ENCODE measurements at places on chromosomes 7 and 10. TPM values are rescaled to one million over a fixed set of nuclear protein-coding genes. Genes with fewer than 3 reads are reported as not detected.

AQP1 gene
- polyA plus RNA-seq: not detected

ADGRA1 gene
- not detected for polyA plus RNA-seq

CYTH3 gene
- polyA plus RNA-seq: 2.8 TPM

SAMD9 gene
- polyA plus RNA-seq: 30.1 TPM

TMEM196 gene
- polyA plus RNA-seq: not detected

DMBT1 gene
- polyA plus RNA-seq: not detected

CTNNA3 gene
- polyA plus RNA-seq: not detected

CPVL gene
- polyA plus RNA-seq: 1.3 TPM
